Heart left ventricle (tissue), 16 donors: ENCODE measurements at places on chromosomes 7 and 10. TPM values are rescaled to one million over a fixed set of nuclear protein-coding genes. Genes with fewer than 3 reads are reported as not detected.

DNA sequence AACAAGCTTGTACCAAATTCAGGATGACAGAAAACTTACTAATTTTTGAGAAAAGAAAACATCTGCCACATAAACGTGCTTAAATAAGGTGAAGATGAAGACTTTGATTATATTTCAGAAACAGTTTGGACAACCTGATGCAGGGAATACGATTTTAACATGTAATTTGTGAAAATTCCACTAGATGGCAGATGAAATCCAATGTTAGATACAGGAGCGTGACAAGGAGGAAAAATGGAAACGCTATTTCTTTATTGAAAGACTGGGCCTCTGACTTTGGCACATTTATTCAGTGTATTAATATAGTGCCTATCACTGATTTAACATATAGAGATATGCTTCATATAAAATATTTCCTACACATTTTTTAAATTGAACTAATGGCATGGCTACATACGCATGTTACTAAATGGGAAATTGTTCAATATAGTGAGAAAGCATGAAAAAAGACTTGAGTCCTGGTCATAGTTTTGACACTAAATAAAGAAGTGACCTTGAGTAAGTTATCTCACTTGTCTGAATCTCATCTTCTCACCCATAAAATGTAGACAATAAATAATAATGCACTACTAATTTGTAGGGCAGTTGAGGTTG is 60.7 kb downstream of the CD36 start:
- DNase-seq, result no peak
- H3K27me3 ChIP-seq, result no peaks in the 10 kb centered on the region
- H3K36me3 ChIP-seq, result no peaks in the 10 kb centered on the region

- H3K36me3 ChIP-seq, result no peaks in the 10 kb centered on the region
- no peak overlapping the region for H3K27ac ChIP-seq
These were observed 3.2 kb downstream of the KNDC1 start for GRCh38 chr10:133162910-133163856.

- no peak overlapping the region for H3K27ac ChIP-seq
- H3K36me3 ChIP-seq, result no peaks in the 10 kb centered on the region
- H3K4me1 ChIP-seq, result no peaks in the 10 kb centered on the region
- DNase-seq, result no peak
- H3K27me3 ChIP-seq, result no peaks in the 10 kb centered on the region
- no peak overlapping the region for H3K4me3 ChIP-seq
These were observed 227.7 kb downstream of the CRPPA start for GRCh38 chr7:16193631-16194030.

GRCh38 chr7:37007691-37008090 is 283.4 kb upstream of the AOAH start:
- H3K36me3 ChIP-seq, result peaks cover 12% of the 10 kb centered on the region
- H3K4me3 ChIP-seq, result no peak overlapping the region
- no peak overlapping the region for H3K27ac ChIP-seq
- H3K4me1 ChIP-seq, result no peaks in the 10 kb centered on the region
- no peak for DNase-seq

- no peaks in the 10 kb centered on the region for H3K27me3 ChIP-seq
- no peak overlapping the region for H3K27ac ChIP-seq
- H3K36me3 ChIP-seq, result no peaks in the 10 kb centered on the region
- DNase-seq, result no peak
- H3K4me3 ChIP-seq, result no peak overlapping the region
- no peaks in the 10 kb centered on the region for H3K4me1 ChIP-seq
These were observed 44.2 kb upstream of the RNF148 start for GRCh38 chr7:122746948-122747347.

- H3K4me1 ChIP-seq, result peaks cover 39% of the 10 kb centered on the region
- H3K27ac ChIP-seq, result no peak overlapping the region
- DNase-seq, result no peak
- no peaks in the 10 kb centered on the region for H3K27me3 ChIP-seq
- no peak overlapping the region for H3K4me3 ChIP-seq
- no peaks in the 10 kb centered on the region for H3K36me3 ChIP-seq
These were observed 57.1 kb upstream of the KMT2E start for GRCh38 chr7:104956753-104957450.

DNA sequence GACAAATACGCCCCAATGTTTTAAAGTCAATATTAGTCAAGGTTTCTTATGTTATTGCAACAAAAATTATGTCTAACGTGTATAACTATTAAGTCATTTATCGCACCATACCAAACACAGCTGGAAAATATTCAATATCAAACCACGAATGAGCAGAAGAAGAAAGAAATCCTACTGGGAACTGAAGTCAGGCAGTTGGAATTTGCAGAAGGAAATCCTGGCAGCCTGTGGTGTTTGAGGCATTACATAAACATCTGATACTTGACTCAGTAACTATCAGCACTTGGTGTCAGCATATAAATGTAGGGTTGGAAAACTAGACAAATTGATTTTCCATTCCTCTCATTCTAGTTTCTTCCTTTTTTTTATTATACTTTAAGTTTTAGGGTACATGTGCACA is 83.4 kb upstream of the NUPR2 start:
- no peaks in the 10 kb centered on the region for H3K36me3 ChIP-seq
- no peaks in the 10 kb centered on the region for H3K4me1 ChIP-seq
- H3K27me3 ChIP-seq, result no peaks in the 10 kb centered on the region
- H3K27ac ChIP-seq, result no peak overlapping the region

DNA sequence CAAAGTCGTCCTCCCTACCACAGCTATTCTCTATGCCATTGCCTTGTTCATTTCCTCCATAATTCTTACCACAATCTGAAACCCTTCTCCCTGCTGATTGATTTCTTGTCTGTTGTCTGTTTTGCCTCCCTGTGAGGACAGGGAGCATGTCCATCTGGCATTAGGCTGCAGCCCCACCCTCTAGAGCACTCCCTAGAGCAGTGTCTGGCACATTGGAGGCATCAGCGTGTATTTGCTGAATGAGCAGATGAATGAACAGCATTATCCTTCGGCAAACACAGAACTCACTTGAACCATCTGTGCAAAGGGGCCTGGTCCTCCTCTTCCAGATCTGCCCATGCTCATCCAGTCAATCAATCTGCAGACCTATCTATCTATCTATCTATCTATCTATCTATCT is 5.1 kb upstream of the DMBT1 start:
- H3K4me3 ChIP-seq, result no peak overlapping the region
- H3K27me3 ChIP-seq, result no peaks in the 10 kb centered on the region
- DNase-seq, result no peak
- H3K27ac ChIP-seq, result no peak overlapping the region
- no peaks in the 10 kb centered on the region for H3K36me3 ChIP-seq

GRCh38 chr7:73738220-73738611 is 386 bp downstream of the ABHD11 start:
- peak; percentile 62 for DNase-seq
- H3K27me3 ChIP-seq, result no peaks in the 10 kb centered on the region
- peaks cover 23% of the 10 kb centered on the region for H3K36me3 ChIP-seq
- H3K27ac ChIP-seq, result peak overlapping the region; percentile 79
- peak overlapping the region; percentile 76 for H3K4me3 ChIP-seq

- DNase-seq, result peak; percentile 78
- peaks cover 5% of the 10 kb centered on the region for H3K4me1 ChIP-seq
- peaks cover 6% of the 10 kb centered on the region for H3K36me3 ChIP-seq
These were observed at the start of gene LAMB1 for GRCh38 chr7:108002726-108003598. TSS of gene LAMB1 (minus strand) at chr7:108003161. CDS start at chr7:108002885, 276 bp downstream.

- no peaks in the 10 kb centered on the region for H3K27me3 ChIP-seq
- no peaks in the 10 kb centered on the region for H3K36me3 ChIP-seq
- no peaks in the 10 kb centered on the region for H3K4me1 ChIP-seq
- no peak for DNase-seq
- H3K27ac ChIP-seq, result no peak overlapping the region
These were observed 23.5 kb upstream of the KCNMA1 start for GRCh38 chr10:77661100-77661499.

- no peaks in the 10 kb centered on the region for H3K36me3 ChIP-seq
- H3K4me3 ChIP-seq, result no peak overlapping the region
- peak; percentile 46 for DNase-seq
- H3K27ac ChIP-seq, result no peak overlapping the region
These were observed 66.9 kb upstream of the SLC25A13 start for GRCh38 chr7:96388620-96389383.

DNA sequence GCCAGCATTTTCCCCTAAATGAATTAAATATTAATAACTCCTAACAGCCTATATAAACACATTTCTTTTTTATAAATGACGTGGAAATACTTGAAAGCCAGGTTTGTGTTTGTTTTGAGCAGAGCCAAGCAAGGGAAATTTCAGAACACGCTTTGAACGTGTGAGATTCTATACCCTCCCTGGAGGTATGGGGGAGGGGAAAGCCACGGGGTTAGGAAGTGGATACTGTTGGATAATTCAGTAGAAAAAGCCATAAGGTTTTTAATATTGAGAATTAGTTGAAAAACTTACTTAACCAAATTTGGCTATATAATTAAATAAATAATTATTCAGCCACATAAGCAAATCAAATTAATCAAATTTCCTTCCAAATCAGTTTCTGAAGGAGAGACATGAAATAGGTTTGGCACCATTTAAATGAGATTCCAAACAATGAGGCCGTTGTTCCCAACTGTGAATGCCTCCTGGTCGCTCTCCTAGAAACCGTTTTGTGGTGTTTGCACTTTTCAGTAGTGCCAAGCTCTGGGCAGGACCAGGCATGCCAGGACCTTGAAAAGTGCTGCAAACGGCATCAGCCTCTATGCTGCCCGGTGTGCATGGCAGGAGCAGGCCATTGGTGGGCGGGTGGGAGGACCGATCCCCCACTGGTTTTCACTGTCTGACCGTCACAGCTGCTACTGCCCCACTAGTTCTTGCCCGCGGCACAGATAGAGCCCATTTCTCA is 88.1 kb downstream of the SEPTIN14 start:
- no peak for DNase-seq
- no peak overlapping the region for H3K27ac ChIP-seq
- no peak overlapping the region for H3K4me3 ChIP-seq
- H3K4me1 ChIP-seq, result no peaks in the 10 kb centered on the region

- H3K4me3 ChIP-seq, result peak overlapping the region; percentile 72
- peaks cover 21% of the 10 kb centered on the region for H3K4me1 ChIP-seq
These were observed 3.1 kb downstream of the JCAD start for GRCh38 chr10:30056281-30056680.

- no peak overlapping the region for H3K27ac ChIP-seq
- H3K4me3 ChIP-seq, result no peak overlapping the region
- H3K36me3 ChIP-seq, result no peaks in the 10 kb centered on the region
- DNase-seq, result no peak
- H3K4me1 ChIP-seq, result no peaks in the 10 kb centered on the region
These were observed 76.6 kb downstream of the CYP26A1 start for GRCh38 chr10:93150289-93150688.

- no peak overlapping the region for H3K27ac ChIP-seq
- H3K4me1 ChIP-seq, result no peaks in the 10 kb centered on the region
- no peaks in the 10 kb centered on the region for H3K36me3 ChIP-seq
- no peak for DNase-seq
- H3K4me3 ChIP-seq, result no peak overlapping the region
- no peaks in the 10 kb centered on the region for H3K27me3 ChIP-seq
These were observed 27.9 kb upstream of the GATA3 start for GRCh38 chr10:8026349-8027259.

DNA sequence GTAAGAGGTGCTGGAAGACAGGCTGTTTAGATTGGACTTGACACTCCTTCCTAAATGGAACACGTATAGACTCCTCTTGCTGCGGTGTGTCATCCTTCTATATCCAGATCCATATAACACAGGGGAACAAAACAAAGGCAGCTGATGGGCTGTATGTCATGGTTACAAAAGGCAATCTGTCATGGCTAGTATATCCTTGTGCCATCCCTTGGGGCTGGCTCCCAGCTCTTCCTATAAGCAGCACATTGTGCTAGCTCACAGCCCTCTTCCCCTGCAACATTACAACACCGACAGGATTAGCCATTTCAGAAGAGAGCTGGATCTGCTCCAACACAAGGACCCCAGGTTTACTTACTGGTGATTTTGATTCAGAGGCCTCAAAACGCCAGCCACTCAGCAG is 15.3 kb downstream of the LIPK start:
- H3K36me3 ChIP-seq, result no peaks in the 10 kb centered on the region
- no peak for DNase-seq
- no peak overlapping the region for H3K4me3 ChIP-seq
- no peaks in the 10 kb centered on the region for H3K27me3 ChIP-seq

GRCh38 chr7:151304856-151305255 is 36.8 kb upstream of the NUB1 start:
- peaks cover 35% of the 10 kb centered on the region for H3K27me3 ChIP-seq
- H3K4me1 ChIP-seq, result peaks cover 12% of the 10 kb centered on the region

DNA sequence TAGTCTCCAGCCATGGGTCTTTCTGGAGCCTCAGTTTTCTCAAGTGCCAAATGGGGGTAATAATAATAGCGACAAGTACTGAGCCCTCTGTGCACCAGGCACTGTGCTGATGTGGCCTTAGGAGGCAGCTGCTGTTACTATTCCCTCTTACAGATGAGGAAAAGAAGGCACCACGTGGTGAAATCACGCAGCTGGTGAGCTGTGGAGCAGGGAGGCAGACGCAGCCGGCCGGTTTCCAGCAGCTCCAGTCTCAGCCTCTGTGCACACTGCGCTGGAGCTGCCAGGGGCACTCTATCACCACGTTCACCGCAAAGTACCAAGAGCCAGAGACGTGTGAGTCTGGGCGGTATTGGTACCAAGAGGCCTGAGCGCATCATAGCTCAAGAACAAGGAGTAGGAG is 9.6 kb downstream of the PYROXD2 start:
- no peak overlapping the region for H3K4me3 ChIP-seq
- peaks cover 5% of the 10 kb centered on the region for H3K36me3 ChIP-seq
- DNase-seq, result no peak
- H3K4me1 ChIP-seq, result no peaks in the 10 kb centered on the region

DNA sequence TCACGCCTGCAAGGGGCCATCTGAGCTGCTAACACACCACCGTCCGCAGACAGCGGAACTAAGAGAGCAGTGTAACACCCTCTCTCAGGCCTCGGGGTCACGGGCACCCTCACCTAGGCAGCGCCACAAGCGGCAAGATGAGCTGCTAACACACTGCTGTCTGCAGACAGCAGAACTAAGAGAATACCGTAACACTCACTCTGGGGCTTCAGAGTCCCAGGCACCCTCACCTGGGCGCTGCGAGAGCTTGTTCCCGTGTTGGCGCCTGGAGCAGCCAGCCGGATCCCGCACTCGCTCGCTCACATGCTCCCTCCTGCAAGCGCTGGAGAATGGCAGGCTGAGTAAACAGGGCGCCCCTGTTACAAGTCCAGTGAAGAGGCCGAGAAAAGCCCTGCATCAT is 160.2 kb downstream of the SRPK2 start:
- peaks cover 10% of the 10 kb centered on the region for H3K36me3 ChIP-seq
- H3K4me1 ChIP-seq, result peaks cover 10% of the 10 kb centered on the region
- DNase-seq, result no peak
- H3K27me3 ChIP-seq, result no peaks in the 10 kb centered on the region
- no peak overlapping the region for H3K4me3 ChIP-seq

GRCh38 chr7:30596014-30596641 is 1.4 kb downstream of the GARS1 start:
- no peaks in the 10 kb centered on the region for H3K27me3 ChIP-seq
- no peak for DNase-seq
- peaks cover 29% of the 10 kb centered on the region for H3K36me3 ChIP-seq
- no peak overlapping the region for H3K27ac ChIP-seq

GRCh38 chr10:46033602-46034011 is 3.2 kb upstream of the NCOA4 start:
- H3K27me3 ChIP-seq, result no peaks in the 10 kb centered on the region
- no peak for DNase-seq
- H3K4me3 ChIP-seq, result no peak overlapping the region
- no peak overlapping the region for H3K27ac ChIP-seq
- H3K4me1 ChIP-seq, result peaks cover 15% of the 10 kb centered on the region
- H3K36me3 ChIP-seq, result no peaks in the 10 kb centered on the region

CPA4 gene
- total RNA-seq, result not detected

GPR26 gene
- not detected for total RNA-seq

LRRC17 gene
- 4.1 TPM for total RNA-seq

TMEM213 gene
- total RNA-seq, result not detected

PTPN20 gene
- 13.3 TPM for total RNA-seq

UPK3BL2 gene
- total RNA-seq, result 10.5 TPM

LIPM gene
- not detected for total RNA-seq

THSD7A gene
- total RNA-seq, result 1.1 TPM

NUTM2E gene
- 0.08 TPM for total RNA-seq
